ENCODE measurements at places on chromosomes 16 and 17.
A peak's percentile ranks its signal among the peaks of the same experiment; 100 is the strongest.

- peak; percentile 80 for DNase-seq
Observed at GRCh38 chr17:28718333-28719020, 809 bp upstream of the RAB34 start.

DNA sequence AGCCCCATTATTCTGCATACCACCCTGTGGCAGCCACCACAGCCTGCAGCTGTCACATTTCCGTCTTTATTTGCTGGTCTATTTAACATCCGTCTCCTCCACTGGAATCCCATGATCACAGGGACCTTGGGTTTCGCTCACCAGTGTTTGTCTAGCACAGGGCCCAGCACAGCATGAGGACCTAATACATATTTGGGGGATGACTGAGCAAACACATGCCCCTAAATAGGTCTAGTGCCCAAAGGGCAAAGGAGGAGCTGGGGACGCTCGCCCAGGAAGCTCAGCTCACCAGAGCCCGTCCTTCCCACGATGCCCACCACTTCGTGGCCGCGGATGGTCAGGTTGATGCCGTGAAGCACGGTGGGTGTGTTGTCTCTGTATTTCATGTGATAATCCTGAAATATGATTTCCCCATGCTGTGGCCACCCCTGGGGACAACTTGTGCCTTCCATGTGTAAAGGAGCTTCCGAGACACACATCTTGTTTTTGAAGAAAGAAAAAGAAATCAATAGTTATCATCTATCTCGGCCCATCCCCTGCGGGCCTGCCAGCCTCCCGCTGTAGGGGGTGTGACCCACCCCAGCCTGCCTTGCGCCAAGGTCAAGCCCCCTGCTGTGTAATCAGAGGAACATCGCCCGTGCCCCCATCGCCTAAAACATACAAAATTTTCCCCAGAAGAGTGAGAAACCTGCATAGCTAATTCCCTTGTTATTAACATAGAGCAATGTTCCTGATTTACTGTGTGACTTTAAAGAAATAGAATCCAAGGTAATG, 21.0 kb upstream of the ABCC12 start:
- no peak for DNase-seq

- peak; percentile 99 for DNase-seq
Observed at GRCh38 chr16:73323880-73324279, 276.0 kb upstream of the ZFHX3 start.

- DNase-seq, result peak; percentile 54
Observed at GRCh38 chr17:50863221-50863843, 2.8 kb downstream of the TOB1 start.

DNA sequence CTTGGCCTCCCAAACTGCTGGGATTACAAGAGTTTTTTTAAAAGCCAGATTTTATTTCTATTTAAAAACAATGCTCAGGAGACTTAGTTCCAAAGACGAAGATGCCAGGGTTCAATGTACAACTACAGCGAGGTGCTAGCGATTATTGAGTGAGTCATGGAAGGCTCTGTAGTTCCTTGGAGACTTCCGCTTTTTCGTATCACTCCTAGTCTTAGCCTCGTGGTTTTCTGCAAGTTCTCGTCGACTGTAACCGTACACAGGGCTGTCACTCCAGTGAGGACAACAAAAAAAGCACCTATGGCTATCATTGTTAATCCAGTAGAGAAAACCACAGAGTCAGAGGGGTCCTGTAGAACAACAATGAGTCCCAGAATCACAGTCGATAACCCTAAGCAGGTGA, 22.7 kb upstream of the ZC3H7A start:
- no peak for DNase-seq

DNA sequence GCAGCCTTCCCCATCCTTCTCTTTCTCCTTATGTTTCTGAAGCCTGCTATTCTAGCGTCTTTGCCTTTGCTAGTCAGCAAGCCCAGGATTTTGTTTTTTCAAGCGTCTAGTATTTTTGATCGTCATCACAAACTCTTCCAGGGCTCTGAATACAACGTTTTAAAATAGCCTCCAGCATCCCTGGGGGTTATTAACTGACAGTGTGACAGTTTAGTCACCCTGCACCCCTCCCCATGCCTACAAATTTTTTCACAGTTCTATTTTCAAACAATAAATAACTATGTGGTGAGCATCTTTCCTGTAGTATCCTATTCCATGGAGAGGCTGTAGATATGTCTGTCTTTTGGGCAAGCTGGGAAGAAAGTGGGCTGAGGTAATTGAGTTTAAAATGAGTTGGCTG, 280.9 kb downstream of the MAP2K4 start:
- no peak for DNase-seq

GRCh38 chr17:74063439-74063838, 140.0 kb upstream of the RPL38 start:
- DNase-seq, result no peak

DNA sequence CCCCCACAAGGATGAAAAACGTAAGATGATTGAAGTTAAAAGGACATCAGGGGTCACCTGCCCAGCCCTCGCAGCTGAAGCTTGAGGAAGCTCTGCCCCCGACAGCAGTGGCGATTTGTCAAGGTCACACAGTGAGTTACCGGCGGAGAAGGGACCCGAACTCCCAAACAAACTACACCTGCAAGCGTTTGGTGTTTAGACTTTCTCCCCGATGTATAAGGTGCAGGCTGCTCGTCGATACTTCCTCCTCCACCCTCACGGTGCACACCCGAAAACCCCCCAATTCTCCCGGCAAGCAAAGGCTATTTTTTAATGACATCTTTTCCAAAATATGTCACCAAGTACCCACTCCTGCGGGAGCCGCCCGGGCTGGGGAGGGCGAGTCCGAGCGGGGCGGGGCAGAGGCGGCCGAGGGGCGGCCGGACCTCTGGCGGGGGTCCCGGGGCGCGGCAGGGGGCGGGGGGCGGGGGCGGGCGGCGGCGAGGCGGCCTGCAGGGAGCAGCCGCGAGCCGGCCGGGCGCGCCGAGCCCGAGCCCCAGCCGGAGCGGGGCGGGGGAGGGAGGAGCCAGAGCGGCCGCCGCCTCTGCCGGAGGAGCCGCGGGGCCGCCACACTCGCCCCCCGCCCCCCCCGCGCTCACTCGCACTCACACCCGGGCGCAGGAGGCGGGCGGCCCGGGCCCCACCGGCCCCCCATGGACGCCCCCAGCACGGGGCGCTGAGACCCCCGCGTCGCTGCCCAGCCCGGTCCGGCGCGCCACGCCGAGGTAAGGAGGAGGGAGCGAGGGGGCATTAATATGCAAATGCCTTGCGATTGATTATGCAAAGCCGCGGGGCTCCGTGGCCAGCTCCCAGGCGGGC, at the start of gene THRA:
Gene THRA, plus strand, starts transcription at position 637 of the 858 bp plus-strand sequence. CDS start 11,524 bp downstream, outside the sequence.
- DNase-seq, result no peak

- DNase-seq, result no peak
Observed at GRCh38 chr16:31347445-31347844, 7.5 kb upstream of the ITGAX start.

- peak; percentile 46 for DNase-seq
Observed at GRCh38 chr16:89430436-89431157, 59.8 kb downstream of the ANKRD11 start.

GRCh38 chr17:66306446-66306845, 4.0 kb downstream of the PRKCA start:
- no peak for DNase-seq

DNA sequence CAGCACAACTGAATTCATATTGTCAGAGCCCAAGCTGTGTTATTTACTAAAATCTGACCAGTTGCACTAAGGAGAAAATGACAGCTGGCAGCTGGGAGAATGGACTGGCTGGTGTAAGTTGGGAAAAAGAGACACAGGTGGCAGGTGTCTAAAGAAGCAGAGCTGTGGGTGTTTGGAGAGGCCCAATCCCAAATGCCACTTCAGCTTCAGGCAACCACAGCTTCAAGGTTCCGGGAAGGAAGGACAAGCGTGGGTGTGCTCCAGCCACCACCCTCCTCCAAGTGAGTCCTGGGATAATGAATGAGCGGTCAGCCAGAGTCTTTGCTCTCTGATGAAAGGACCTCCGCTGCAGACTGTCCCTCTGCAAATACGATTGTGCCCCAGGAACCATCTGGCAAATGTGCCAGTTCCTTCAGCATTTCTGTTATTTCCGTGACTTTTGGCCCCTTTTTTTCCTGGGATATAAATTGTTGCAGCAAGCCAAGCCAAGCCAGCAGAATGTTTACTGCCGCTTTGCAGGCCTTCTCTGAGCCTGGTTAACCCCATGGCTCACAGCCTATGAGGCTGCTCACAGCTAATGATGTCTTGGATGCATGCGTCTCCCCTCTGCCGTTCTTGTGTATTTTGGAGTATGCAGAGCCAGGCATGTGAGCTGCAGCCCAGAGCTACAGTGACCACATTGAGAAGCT, 9.5 kb upstream of the RHBDL3 start:
- DNase-seq, result peak; percentile 97

GRCh38 chr17:11823862-11824261, 173.4 kb downstream of the ZNF18 start:
- no peak for DNase-seq

GRCh38 chr17:32297860-32298259, 32.2 kb downstream of the RHBDL3 start:
- peak; percentile 10 for DNase-seq

GRCh38 chr16:78583441-78583840, 484.0 kb downstream of the WWOX start:
- DNase-seq, result no peak

GRCh38 chr16:58417600-58417999, 25.3 kb downstream of the GINS3 start:
- no peak for DNase-seq

- no peak for DNase-seq
Observed at GRCh38 chr17:29562615-29563014, 4.2 kb downstream of the ABHD15 start.

DNA sequence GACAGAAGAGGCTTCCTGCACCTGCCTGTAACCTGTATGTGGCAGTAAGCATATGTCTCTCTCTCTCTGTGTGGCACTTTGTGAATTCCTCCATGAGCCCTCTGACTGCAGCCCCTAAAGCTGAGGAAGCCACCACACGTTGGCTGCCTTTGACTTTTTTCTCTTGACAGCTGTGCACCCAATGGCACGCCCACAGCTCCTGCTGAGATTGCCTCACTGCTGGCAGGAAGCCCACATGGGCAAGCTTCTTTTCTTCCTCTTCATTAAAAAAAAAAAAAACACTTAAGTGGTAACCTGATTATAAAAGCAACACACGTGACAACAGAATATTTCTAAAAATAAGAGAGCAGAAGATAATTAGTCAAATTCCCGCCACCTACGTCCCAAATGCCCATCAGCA, 34.0 kb upstream of the PIRT start:
- DNase-seq, result peak; percentile 51

DNA sequence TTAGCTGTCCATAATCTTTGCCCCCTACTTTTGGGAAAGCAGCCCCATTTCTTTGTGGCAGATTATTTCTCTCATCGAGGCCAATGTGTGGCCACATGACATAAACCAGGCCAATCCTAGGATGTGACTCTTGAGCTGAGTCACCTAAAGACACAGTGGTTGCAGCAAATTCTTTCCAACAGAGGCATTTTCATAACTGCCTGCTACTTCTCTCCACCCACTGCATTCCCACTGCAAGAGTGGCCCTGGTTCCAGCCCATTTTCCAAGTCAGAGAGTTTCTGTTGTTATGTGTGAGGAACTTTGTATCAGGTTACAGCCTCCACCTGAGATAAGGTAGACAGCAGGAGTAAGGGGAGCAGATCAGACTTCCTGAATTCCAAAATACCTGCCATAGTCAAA, 195.2 kb downstream of the RGS9 start:
- DNase-seq, result no peak

DNA sequence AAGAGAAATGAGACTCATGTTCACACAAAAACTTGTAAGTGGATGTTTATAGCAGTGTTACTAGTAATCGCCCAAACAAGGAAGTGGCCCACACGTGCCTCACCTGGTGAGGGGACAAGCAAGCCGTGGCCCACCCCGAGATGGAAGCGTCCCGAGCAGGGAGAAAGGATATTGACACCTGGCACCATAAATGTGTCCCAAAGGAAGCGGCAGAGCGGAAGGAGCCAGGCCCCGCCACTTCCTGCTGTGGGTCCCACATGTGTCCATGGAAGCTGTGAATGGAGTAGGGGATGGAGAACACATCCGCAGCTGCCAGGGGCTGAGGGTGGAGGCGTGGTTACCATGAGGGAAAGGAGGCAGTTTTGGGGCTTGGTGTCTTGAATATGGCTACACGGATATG, 18.9 kb downstream of the KCNJ18 start:
- no peak for DNase-seq

GRCh38 chr16:72840631-72841381, 207.1 kb downstream of the ZFHX3 start:
- DNase-seq, result no peak

DNA sequence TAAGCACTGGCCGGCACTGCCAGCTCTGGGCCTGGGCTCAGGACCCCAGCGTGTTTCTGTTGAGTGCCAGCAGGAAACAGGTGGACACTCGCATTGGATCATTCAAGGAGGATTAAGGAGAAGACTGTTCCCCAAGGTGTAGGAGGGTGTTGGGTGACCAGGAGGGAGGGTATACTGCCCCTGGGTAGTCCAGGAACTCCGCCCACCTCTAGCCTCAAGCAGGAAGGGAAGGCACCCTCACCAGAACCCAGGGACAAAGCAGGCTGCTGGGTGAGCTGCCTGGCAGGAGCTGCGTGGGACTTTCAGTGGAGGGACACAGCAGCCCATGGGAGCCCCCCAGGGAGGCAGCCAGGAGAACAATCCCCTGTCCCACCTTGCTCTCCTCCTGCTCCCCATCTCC, 7.7 kb upstream of the RAB37 start:
- no peak for DNase-seq

DNA sequence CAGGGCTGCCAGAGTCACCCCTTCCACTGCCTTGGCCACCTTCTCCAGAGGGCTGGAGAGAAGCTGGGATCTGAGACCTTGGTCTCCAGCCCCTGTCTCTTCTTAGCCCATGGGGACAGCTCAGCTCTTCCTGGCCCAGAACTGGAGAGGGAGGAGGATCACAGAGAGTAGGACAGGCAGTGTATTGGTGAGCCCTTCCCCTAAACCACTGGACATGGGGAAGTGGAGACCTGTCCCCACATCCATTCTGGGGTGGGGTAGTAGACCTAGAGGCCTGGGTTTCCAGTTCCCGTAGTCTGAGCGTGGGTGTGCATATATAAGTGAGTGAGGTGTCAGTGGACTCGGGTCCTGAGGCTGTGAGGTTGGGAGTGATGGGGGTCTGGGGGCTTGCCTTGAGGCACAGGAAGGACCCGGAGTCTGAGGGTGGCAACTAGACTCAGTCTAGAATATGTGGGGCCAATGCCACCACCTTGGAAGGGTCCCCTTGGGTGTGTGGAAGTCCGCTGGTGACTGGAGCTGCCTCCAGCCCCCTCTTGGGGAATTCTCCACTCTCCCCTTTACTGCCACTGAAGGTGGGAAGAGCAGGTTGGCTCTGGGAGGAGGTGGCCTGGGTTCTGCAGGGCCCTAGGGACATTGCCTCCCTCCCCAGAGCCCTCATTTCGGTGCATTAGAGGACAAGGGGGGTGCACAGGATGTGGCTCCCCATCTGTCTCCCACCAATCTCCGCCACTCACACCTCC, 19.9 kb downstream of the GJD3 start:
- no peak for DNase-seq

- DNase-seq, result no peak
Observed at GRCh38 chr16:71625113-71625850, 702 bp upstream of the MARVELD3 start.

- no peak for DNase-seq
Observed at GRCh38 chr17:70127221-70127873, 42.0 kb upstream of the KCNJ2 start.

Measured in NCI-H524 (cell line).